Kidney epithelial cell (primary cell): ENCODE measurements at places on chromosomes 1 and 21.

DNA sequence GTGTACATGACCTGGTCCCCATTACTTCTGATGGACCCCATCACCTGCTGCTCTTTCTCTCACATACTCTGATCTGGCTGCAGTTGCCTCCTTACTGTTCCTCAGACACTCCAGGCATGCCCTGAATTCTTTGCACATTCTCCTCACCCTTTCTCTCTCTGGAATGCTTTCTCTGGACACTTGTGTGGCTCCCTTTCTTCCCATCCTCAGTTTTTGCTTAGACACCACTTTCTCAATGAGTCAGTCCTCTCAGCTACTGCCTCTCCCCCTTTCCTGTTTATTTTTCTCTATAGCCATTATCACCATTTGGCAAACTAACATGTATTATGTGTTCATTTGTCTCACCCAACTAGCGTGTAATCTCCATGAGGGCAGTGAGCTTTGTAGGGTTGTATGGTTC, 28.1 kb downstream of the PLXNA2 start:
- no peak for DNase-seq

- DNase-seq: no peak
Observed at GRCh38 chr1:198264282-198264681, 107.5 kb downstream of the NEK7 start.

GRCh38 chr1:44594353-44594752, 79.9 kb downstream of the TMEM53 start:
- no peak for DNase-seq

- no peak for DNase-seq
Observed at GRCh38 chr1:162383516-162383915, 2.0 kb downstream of the C1orf226 start.

DNA sequence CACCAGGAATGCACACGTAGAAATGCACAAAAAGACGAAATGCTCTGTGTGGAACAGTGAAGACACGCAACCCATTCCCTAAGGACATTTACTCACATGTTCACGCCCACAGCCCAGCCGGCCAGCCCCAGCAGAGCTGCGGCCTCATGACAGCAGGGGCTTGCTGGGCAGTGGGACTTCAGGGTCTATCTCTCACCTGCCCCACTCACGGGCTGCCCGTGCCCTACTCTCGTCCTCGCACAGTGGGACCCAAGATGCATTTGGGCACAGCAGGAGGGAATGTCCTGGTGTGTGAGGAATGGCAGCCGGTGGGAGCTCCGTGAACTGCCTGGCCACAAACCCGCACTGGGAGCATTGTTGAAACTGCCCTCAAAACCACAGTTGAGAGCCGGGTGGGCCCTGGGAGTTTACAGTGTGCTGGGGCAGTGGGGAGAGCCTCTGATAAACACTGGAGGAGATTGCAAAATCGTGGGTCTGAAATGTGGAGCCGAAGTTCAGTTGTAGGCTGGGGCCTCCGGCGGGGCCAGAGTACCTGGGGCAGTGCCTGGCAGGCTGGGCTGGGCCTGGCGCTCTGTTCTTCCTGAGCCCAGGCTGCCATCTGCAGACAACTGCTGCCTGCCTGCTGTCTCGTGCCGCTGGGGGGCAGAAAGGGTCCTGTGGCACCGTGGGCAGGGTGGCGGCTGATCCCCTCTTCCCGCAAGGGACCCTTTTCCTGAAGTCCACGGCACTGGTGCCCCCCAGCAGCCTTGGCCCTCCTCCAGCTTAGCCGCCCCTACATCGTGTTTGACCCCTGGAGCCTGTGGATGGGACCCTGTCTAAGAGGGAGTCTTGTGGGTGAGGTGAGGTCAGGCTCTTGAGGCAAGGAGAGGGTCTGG, 20.7 kb upstream of the POFUT2 start:
- DNase-seq: no peak

DNA sequence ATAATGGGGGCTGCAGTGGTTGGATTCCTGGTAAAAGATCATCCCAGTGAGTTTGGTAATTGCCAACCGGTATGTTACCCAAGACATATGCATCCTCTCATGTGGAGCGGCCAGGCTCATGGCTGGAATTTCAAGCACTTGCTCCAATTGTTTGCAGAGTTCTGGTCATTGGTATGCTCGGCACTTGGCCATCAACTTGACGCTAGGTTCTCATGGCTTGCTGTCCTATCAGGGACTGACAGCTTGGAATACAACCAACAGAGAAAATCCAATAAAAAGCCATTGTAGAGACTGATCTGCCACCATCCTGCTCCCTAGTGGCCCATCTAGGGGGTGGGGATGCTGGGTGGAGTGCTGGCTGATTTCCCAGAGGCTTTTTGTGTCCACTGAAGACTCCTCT, 120.9 kb downstream of the EDEM3 start:
- DNase-seq: no peak

GRCh38 chr1:108107658-108108057, 92.5 kb downstream of the SLC25A24 start:
- DNase-seq: peak; percentile 37

DNA sequence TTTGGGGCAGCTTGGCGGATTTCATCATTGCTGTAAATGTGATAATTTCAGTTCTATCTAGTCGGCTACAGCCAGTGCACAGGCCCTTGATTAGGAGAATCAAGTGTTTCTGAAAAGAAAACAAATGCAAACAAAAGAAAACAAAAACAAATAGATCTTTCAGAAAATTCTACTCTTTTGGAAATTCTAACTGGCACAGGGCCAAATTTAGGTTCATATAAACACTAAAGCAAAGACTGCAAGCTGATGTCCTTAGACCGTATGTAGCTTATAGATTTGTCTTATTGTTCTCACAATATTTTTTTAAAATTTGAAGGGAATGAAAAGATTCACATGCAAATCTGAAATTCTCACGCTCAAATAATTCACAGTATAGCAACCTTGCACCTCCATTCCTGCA, 11.2 kb downstream of the UBR4 start:
- DNase-seq: no peak

DNA sequence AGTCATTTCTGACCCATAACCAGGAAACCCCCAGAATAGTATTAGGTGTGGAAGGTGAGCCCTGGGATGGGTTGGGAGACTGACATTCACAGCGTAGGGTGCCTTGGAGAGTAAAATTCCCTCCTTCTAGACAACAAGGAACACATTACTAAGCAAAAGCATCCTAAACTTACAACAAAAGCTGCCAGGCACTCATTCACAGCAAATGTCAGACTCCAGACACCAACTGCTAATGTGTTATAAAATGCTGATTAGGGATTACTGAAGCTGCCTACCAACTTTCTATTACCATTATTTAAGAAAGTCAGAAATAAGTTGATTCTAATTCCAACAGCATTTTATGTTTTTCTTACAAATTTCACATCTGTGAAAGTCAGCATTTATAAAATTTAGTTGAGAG, 40.0 kb upstream of the C1orf87 start:
- DNase-seq: no peak

- DNase-seq: no peak
Observed at GRCh38 chr1:21680918-21681317, 11.8 kb upstream of the RAP1GAP start.

DNA sequence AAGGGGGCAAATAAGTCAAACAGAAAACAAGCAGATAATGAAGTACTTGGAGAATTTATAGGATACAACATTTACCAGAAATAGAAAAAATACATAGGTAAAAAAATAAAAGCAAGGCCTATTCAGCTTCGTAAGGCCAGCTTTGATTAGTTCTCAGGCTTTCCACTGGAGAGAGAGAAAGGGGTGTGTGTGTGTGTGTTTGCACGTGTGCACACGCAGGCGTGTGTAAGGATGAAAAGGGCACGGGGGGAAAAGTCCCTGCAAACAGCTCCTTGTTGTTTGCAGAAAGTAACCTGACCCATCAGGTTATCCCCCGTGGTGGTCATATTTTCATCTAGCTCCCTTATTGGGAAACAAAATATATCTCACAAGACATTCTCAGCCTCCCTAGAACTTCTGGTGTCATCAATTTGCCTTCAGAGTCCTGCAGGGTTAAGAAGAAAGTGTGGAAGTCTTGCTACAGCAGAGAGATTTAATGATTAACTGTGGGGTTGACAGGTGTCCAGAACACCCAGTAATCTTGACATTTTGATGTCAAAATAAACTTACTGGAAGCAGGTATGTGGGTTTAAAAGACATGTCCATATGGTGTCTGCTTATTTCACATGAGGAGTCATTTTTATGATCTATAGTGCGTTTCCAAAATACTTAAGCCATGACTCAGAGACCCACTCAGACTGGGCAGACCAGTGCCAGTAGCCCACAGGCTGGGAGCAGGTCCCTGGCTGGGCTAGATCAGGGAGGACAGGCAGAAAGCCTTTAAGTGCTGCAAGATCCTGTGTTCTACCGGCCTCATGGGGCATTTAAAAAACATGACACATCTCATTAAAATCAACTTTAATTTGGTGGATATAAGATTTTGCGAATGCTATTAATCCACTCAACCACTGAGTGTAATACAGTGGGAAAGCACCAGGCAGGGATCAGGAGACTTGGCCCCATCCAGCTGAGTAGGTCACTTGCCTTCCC, 487.6 kb upstream of the CAMK1G start:
- DNase-seq: peak; percentile 77

GRCh38 chr1:221805121-221805520, 63.2 kb upstream of the DUSP10 start:
- DNase-seq: no peak

GRCh38 chr1:27886744-27887143, 14.4 kb downstream of the THEMIS2 start:
- no peak for DNase-seq

GRCh38 chr1:40986956-40987355, 7.5 kb downstream of the CTPS1 start:
- no peak for DNase-seq

- DNase-seq: no peak
Observed at GRCh38 chr1:177571485-177572076, 398.3 kb downstream of the SEC16B start.

GRCh38 chr1:6447818-6448748, 17.9 kb downstream of the TNFRSF25 start:
- DNase-seq: no peak
